ENCODE measurements at places on chromosomes 4 and X.

- DNase-seq: no peak
Measured at GRCh38 chrX:12970691-12971202, 4.2 kb upstream of the TMSB4X start.

GRCh38 chrX:31333165-31333831 lies 261.5 kb upstream of the FTHL17 start:
- no peak for DNase-seq

- peak; percentile 19 for DNase-seq
Measured at GRCh38 chrX:119516157-119516702, 48.0 kb downstream of the SLC25A5 start.

GRCh38 chr4:153543351-153543750 lies 77.2 kb downstream of the TMEM131L start:
- DNase-seq: no peak

GRCh38 chrX:103211012-103211715 lies 3.7 kb upstream of the BEX4 start:
- DNase-seq: peak; percentile 24

DNA sequence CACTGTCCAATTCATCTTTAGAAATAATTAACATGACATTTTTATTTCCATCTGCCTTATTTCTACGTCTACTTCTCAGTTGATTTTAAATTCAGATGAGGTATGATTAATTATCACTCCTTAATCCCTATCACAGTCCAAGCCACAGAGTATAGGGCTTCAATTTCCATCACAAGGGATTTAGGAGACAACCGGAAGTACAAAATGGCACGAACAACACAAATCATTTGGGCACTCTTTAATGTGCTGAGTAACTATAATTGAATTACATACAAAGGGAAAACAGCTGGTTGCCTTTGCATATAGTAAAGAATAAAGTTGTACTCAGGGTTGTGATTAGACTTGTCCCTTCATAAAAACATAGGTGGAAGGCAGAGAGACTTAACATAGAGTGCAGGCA lies 290.4 kb upstream of the MAGEB16 start:
- DNase-seq: no peak

GRCh38 chr4:39037491-39037825 lies 5.2 kb upstream of the TMEM156 start:
- DNase-seq: no peak

GRCh38 chrX:123504047-123504446 lies 228.8 kb downstream of the THOC2 start:
- DNase-seq: no peak

- DNase-seq: no peak
Measured at GRCh38 chr4:139416073-139416673, 37.7 kb upstream of the RAB33B start.

DNA sequence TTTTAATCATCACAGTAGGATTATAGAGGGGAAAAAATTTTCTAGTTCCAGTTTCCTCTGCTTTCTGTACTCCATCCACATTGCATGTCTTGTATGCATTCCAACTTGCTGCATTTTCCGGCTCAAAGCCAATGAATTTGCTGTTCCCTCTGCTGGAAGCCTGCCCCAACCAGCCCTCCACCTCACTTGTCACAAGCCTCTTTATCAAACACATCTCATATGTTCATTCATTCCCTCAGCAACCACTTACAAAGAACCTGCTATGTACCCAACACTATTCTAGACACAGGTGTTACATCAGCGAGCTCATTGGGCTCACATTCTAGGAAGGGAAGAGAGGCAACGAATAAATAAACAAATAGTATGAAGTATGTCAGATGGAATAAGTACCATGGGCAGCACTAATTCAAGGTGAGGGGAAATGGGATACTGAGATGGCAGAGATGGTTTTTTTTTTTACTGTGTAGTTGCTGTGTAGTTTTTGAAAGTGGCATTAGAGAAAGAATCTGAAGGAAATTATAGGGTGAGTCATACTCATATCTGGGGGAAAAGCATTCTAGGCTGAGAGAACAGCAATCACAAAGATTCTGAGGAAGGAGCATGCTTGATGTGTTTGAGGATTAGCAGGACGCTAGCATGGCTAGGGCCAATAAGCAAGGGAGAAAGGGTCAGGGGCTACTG lies 332.5 kb downstream of the PDGFC start:
- DNase-seq: no peak

DNA sequence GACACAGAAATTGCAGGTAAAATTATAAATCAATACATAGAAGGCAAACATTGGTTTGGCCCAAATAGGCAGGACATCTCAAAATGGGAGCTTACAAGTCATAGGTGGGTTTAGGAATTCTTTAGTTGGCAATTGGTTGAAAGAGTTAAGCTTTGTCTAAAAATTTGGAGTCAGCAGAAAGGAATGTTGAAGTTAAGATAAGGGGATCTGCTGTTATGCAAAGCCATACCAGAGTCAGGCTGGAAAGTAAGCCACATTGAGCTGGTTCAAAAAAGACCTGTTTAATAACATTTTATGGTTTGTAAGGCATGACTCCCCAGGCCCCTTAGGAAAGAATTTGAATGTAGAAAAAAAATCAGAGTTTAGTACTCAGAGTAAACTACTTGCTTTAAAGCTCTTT lies 92.6 kb downstream of the IL13RA2 start:
- DNase-seq: no peak

GRCh38 chrX:108439426-108439942 lies at the start of gene COL4A5:
COL4A5 (plus strand) TSS chrX:108439838; CDS start chrX:108440126, 288 bp downstream.
- no peak for DNase-seq

DNA sequence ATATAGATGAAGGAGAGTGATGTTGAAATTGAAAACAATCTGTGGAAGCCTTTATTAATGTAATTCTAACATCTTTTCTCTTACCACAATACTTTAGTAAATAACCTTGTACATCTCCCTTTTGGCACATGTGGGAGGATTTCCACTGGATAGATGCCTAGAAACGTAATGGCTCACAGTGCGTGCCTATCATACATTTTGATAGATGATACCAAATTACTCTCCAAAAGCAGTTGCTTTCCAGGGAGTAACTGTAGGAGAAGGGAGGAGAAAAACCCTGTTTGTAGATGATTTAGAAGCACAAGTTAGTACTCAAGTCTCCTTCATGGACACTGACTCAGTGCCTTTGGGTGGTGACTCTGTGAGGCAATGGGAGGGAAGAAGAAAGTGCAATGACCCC lies 476.3 kb downstream of the CCSER1 start:
- DNase-seq: no peak

GRCh38 chr4:2252530-2253091 lies 9.3 kb downstream of the MXD4 start:
- DNase-seq: no peak

- DNase-seq: no peak
Measured at GRCh38 chr4:61300266-61300844, 100.2 kb downstream of the ADGRL3 start.

DNA sequence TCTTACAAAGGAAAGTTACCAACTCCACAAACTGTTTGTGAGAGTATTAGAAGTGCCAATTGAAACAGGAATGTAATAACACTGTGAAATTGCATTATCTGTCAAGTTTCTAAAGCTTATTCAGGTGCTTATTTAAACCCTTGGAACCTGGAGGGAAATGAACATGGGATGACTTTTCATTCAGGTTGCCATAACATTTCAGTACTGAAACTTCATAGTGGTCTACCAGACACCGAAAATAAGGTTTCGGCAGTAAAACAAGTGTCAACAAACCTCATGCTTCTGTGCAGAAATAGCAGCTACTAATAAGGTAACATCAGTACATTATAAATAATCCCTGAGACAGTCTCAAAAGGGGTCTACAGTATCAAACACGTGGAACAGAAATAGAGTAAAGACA lies 890.7 kb upstream of the INTU start:
- no peak for DNase-seq

DNA sequence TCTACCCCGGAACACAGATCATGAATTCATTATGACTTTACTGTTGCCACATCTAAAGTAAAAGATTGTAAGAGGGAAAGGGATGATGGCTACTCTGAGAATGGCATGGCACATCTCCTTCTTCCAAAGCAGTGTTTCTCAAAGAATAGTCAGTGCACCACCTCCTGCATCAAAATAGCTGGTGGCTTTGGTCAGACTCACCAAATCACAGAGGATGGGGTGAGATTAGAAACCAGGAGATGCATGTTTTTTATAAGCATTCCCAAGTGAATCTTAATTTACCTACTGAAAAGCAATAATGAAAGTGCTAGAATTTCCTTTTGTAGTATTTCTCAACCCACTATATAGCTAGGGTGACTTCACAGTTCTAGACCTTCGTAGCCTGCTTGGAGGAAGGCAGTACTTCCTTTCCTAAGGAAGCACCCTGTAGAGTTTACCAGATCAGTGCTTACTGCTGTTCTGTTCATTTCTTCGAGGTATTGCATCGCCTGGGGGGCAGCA lies 340.8 kb upstream of the KLF3 start:
- no peak for DNase-seq

- no peak for DNase-seq
Measured at GRCh38 chr4:37949636-37950426, 10.4 kb upstream of the PTTG2 start.

DNA sequence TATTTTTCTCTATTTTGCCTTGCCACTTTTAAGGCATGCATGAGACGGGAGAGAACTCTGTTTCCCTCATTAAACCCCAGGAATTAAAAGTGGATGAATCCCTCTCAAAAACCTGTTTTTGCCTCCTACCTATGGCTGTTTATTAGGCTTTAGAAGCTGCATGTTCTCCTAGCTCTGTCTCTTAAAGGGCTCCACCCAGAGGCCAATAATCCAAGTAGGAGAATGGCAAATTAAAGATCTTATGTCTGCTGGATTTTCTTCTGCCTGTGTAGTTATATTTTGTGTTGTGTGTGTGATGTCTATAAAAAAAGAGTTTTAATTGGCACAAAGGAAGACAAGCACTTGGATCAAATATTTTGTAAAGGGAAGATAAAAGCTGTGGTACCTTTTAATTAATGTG lies 32.4 kb downstream of the MAGEC1 start:
- DNase-seq: no peak

Data from activated T-cell treated with anti-CD3 and anti-CD28 coated beads for 4 hours (primary cell).